ENCODE measurements at places on chromosomes 4 and X. TPM values are rescaled to one million over a fixed set of nuclear protein-coding genes. Genes with fewer than 3 reads are reported as not detected.

- no peak for DNase-seq
These were observed 48.4 kb upstream of the MAP3K15 start for GRCh38 chrX:19563746-19564145.

DNA sequence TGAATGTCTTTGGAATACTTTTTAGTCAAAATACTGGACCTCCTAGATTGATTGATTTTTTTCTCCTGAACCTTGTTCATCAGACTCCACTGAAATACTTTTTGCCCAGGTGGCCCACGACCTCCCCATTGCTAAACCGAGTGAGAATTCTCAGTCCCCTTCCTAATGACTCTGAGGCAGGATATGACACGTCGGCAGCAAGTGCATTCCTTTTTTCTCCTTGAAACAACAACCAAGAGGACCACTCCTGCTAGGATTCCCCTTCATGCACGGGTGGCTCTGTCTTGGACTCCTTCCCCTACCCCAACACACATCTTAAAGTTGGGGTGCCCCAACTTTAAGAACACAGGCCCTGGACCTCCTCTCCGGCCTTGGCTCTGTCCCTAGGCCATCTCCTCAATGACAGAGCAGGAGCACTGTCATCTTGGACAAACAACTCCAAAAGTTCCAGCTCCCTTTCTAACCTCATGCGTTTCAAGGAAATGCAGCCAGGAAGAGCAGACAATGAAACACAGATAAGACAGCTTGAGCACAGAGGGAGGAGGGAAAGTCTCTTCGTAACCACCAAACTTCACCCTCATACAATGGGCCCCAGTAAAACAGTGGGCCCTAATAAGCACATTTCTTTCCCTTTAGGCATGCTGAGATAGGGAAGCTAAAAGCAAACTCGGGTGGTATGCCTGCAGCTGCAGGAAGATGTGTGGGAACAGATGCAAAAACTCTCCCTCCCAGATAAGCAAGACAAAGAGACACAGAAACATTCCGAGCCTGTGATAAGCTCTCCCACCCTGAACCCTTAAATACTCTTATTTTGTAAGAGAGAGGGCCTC, 33.9 kb downstream of the ZBTB49 start:
- no peak for DNase-seq

GATA1 gene
- 0.37 TPM for polyA plus RNA-seq

GRCh38 chrX:41336447-41336846, 2.5 kb downstream of the DDX3X start:
- DNase-seq, result no peak

- no peak for DNase-seq
These were observed 9.7 kb upstream of the PPARGC1A start for GRCh38 chr4:23899565-23899964.

GRCh38 chr4:176849076-176849475, 56.4 kb upstream of the VEGFC start:
- DNase-seq, result no peak

DNA sequence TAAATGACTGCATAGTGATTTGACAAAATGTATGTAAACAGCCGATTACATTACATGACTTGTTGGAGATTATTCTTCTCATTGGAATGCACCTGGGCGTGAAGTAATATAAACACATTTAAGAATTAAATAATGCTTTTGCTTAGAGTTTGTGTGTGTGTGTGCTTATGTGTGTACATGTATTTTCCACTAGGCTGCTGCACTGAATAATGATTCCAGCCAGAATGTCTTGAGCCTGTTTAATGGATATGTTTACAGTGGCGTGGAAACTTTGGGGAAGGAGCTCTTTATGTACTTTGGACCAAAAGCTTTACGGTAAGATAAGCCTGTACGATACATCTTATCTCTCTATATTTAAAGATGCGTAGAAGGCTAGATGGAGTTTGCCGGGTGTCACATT, 12.6 kb downstream of the NEIL3 start:
- peak; percentile 35 for DNase-seq

ZNF518B gene
- 4.3 TPM for polyA plus RNA-seq

DNA sequence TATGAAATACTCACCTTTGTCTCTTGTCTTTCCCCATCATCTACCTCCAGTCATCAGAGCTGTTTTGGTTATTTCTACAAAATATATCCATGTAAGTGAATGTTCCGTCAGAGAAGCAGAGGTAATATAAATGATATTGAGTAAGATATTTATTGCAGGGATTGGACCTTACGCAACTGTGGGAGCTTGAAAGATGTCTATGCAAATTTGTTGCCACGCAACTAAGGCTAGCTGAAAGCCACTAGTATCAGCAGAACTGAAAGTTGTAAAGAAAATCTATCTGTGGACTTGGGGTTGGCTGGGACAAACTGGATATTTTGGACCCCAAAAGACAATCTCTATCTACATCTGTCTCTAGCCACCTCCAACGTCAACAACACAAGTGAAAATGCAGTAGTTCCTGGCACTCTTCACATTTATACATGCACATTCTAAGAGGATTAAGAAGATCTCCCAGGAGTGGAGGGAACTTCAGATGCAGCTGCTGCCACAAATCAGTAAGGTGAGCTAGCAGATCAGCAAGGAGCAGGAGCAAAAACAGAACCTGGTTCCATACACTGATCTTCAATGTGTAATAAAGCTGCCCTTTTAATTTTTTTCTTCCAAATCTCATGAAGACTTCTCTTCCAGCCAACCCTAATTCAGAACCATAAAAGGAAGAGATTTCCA, 8.5 kb upstream of the CCSER1 start:
- DNase-seq, result no peak

GRCh38 chrX:27884654-27885053, 76.9 kb downstream of the MAGEB10 start:
- DNase-seq, result no peak

GRCh38 chrX:154476821-154477220, 2.3 kb downstream of the LAGE3 start:
- DNase-seq, result no peak

DNA sequence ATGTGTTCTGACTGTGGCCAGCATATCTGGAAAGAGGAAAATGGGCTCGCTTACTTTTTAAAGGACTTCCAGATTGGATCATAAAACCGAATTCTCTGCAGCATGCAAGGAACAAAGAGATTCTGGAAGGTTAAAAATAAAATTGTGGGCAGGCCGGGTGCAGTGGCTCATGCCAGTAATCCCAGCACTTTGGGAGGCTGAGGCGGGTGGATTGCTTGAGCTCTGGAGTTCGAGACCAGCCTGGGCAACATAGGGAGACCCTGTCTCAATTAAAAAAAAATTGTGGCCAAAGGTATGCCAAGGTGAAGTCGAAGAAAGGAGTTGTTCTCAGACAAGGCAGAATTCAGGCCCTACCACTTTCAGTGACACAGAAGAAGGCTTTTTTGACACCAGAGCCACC, 37.8 kb downstream of the NELFA start:
- DNase-seq, result no peak

DNA sequence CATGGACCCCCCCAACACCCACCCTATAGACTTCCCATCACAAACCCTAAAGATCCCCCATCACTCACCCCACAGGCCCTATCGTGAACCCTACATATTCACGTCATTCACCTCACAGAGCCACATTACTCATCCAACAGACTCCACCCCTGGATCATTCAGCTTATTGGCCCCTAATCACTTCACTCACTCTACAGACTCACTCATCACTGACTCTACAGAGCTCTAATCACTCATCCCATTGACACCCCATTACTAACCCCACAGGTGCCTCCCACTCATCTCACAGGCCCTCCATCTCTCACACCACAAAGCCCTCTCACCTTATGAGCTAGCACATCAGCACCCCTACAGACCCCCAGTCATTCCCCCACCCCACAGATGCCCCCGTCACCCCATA, 6.3 kb upstream of the TBC1D25 start:
- DNase-seq, result no peak

- DNase-seq, result peak; percentile 54
These were observed 42.5 kb downstream of the VGLL1 start for GRCh38 chrX:136574548-136574947.

- DNase-seq, result no peak
These were observed 104.6 kb downstream of the NPFFR2 start for GRCh38 chr4:72136429-72136828.

DNA sequence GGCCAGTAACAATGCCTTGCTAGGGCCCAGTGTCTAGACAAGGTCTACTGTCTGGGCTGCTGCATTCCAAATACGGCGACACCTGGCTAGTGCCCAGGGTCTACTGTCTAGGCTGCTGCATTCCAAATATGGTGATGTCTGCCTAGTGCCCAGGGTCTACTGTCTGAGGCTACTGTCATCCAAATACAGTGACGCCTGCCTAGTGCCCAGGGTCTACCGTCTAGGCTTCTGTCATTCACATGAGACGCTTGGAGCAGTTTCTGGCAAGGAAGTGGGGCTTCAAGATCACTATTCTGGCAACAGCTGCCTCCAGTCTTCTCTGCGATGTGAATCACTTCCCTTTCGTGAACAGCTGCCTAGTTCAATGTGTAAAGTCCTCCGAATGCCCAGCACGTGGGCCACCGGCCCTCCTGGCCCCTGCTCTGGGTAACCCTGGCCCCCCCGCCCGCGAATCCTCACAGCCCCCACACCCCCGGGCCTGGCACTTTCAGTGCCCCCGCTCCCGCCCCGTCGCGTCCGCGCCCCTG, 12.7 kb downstream of the ACOX3 start:
- peak; percentile 76 for DNase-seq

PAGE2B gene
- 3.7 TPM for polyA plus RNA-seq

DNA sequence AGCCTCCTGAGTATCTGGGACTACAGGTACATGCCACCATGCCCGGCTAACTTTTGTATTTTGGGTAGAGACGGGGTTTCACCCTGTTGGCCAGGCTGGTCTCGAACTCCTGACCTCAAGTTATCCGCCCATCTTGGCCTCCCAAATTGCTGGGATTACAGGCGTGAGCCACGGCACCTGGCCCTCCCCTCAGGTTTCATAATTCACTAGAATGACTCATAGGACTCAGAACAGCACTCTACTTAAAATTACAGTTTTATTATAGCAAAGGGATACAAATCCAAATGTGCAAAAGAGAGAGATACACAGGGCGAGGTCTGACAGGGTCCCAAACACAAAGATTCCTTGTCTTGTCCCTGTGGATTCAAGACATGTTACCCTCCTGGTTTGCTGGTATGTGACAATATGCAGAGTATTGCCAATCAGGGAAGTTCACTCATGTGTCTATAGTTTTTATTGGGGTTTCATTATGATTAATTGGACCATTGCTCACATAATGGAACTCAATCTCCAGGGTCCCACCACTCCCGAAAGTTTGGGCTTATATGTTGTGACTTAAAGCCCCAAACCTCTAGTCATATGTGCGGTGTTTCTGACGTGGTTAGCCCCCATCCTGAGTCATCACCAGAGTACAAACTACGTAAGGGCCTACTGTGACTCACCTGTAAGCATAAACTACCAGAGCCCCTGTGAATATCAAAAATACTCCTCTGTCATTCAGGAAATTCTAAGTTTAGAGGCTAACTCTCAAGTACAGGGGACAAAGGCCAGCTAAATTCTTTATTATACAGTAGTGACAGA, 5.2 kb downstream of the YIPF6 start:
- DNase-seq, result no peak

FSTL5 gene
- polyA plus RNA-seq, result not detected

- DNase-seq, result no peak
These were observed 35.6 kb downstream of the BCLAF3 start for GRCh38 chrX:19955306-19955705.

THOC2 gene
- 17.7 TPM for polyA plus RNA-seq

- DNase-seq, result no peak
These were observed 144.5 kb downstream of the APBB2 start for GRCh38 chr4:41069838-41070237.
